SK-MEL-5 (cell line): ENCODE measurements at places on chromosomes 11 and 22.
A peak's percentile ranks its signal among the peaks of the same experiment; 100 is the strongest.

DNA sequence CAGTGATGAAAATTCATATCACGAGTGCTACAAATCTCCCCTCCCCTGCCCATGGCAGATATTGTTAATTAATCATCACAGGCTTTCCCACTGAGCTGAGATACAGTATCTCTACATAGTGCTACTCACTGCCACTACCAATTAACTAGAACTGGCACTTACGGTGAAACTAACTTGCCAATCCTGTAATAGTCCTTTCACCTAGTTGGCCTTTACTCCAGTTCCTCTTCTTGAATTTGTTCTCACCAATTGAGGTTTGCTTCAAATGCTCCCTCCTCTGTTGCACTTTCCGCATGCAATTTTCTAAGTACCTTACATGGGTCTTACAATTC, 11.9 kb upstream of the PRRG4 start:
- no peak for DNase-seq

GRCh38 chr11:107704451-107704850, 7.4 kb downstream of the SLN start:
- no peak for DNase-seq

- DNase-seq, result no peak
Observed at GRCh38 chr22:23608583-23608982, 23.5 kb downstream of the DRICH1 start.

DNA sequence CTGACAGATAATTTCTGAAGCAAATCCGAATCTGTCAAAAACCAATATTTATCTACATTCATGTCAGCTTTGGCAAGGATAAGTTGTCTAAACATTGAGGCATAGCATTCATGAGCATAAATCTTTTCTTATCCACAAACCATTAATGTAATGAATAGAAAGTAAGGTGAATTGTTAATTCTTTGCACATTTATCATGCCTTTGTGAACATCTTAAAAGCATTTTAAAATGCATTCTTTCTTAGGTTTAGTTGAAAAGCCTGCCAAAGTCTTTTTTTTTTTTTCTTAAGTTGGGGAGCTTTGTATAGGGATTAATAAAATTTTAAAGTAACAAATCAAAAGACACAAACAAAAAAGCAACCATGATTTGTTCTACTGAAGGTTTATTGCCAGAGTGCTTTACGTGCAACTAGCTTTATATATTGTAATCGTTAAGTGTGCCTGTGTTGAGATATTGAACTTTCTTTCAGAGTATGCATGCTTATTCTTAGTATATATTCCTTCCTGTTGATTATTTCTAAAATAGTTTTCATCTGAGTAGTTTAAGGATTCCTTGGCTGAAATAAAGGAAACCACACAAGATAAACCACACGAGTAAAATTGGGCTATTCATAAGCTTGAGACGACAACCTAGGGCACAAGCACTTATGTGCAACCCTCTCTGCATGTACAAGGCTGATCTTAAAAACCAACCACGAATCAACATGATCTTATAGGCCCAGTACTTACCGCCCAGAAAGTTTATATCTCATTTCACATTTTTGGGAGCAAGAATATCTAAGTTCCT, 1110.9 kb upstream of the CNTN5 start:
- no peak for DNase-seq

- DNase-seq, result no peak
Observed at GRCh38 chr11:108803776-108804175, 138.9 kb downstream of the DDX10 start.

DNA sequence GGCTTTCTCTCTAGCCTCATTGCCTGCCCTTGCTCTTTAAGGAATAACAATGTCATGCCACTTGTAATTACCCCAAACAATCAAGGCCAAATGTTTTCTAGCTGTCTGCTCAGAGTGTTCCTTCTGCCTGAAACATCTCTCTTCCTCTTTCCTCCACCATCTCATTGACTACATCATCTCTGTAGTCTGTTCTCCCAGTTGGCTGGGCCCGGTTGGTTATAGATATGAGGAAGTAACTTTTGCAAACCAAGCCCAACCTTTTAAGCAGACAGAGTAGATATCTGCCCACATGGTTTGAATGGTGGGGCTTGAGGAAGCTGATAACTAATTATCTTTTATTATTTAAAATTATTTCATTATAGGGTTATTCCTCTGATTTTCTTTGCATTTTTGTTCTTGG, 104.5 kb downstream of the NTM start:
- DNase-seq, result no peak

GRCh38 chr11:47333886-47334443, 18.5 kb downstream of the MYBPC3 start:
- no peak for DNase-seq

GRCh38 chr11:66317322-66317722, 478 bp upstream of the CD248 start:
- no peak for DNase-seq

DNA sequence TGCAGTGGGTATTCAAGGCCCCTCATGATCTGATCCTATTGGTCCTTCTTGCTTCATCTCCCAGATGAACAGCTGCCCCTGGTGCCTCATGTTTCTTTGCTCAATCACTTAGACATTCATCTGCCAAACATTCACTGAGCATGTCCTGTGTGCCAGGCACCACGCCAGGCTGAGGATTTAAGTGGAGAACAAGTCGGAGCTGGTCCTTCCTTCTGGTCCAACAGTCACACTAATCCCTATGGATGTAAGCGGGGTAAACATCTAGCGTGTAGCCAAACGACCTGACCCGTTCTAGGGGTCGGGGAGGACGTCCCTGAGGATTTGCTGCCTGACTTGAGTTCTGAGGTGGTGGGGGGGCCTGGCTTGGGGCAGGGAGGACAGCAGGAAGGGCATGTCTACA, 21.9 kb downstream of the ZMAT5 start:
- DNase-seq, result no peak

DNA sequence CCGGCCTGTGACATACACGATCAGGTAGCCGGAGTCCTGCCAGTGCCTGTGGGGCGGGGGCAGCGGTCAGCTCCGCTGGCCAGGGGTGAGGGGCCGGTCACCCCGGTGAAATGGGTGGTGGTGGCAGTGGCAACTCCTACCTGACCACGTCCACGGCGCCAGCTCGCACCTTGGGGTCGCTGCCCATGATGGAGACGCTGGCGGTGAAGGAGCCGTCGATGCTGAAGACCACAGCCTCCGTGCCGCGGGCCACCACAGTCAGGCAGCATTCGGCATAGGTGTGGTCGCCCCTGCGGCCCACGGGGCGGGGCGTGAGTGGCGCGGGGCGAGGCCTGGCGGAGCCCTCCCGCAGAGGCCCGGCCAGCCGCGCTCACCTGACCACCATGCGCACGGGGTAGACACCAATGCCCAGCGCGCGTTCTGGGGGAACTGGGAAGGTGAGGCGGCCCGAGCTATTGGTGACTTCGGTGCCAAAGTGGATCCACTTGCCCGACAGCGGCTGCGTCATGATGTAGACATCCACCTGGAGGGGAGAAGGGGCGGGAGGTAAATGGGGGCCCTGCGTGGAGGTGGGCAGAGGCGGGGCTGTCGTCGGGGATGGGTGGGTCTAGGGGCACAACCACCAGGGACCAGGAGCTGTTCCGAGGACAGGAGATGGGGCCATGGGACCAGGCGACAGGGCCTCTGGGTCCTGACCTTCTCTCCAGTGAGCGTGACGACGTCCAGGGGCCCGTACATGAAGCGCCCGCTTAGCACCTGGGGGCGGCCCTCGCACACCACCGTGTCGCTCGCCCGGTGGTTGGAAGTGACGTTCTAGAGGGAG, 10.9 kb downstream of the AIP start:
- DNase-seq, result no peak

DNA sequence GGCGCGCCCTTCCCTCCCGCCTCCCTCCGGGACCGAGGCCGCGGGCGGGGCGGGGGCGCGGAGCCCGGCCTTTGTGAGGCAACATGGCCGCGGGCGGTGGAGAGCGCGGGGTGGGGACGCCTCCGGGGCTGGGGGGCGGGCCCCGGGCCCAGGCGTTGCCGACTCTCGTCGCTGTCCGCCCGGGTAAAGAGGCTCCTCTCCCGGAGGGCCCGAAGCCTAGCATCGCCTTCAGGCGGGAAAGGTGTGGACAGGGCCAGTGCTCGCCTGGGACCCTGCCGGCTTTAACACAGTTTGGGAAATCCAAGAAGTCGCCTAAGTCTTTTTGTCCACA, 369 bp downstream of the DGCR8 start:
- peak; percentile 52 for DNase-seq

DNA sequence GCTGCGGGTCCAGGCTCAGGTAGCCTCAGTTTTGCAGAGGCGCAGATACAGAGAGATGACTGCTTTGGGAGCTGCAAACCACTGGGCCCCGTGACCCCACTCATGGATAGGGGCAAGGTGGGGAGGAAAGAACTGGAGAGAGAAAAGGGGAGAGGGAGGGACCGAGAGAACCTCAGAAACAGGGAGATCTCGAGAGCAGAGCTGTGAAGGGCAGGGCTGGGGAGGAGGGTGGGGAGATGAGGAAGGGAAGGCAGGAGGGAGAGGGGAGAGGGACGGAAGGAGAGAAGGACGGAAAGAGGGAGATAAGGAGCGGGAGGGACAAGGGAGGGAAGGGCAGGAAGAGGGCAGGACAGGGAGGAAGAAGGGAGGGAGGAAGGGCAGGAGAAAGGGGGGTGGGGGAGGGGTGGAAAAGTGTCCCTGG, 46.3 kb downstream of the IGLL1 start:
- DNase-seq, result no peak

DNA sequence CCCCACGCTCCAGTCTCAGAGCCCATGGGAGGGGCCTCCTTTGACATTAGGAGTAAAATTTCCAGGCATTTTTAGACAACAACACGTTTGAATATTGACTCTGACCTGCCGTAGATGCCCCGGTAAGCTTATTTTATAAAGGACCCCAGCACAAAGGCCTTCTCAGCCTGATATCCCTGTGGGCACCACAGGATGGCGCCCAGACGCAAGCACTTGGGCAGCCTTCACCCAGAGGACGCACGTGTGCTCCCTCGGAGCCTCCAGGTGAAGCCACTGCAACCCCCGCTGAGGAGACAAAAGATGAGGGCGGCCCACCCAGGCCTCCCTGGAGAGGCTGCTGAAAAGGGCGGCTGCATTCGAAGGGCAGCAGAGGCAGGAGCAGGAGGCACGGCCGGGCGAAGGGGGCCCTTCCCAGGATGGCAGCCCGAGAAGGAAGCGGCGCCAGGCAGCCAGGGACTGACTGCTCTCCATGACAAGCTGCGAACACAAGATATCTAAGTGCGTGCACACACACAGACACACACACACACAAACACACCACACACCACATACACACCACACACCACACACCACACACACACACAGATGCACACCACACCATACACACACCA, 15.2 kb upstream of the TH start:
- DNase-seq, result peak; percentile 65

GRCh38 chr11:130448416-130449309, at the start of gene ADAMTS15:
TSS of gene ADAMTS15 (plus strand) at chr11:130448645. CDS start at chr11:130448974, 329 bp downstream.
- DNase-seq, result peak; percentile 55

GRCh38 chr22:43883012-43883661, 8.7 kb downstream of the PNPLA5 start:
- DNase-seq, result peak; percentile 89

GRCh38 chr11:59206635-59207034, 6.1 kb downstream of the MPEG1 start:
- DNase-seq, result peak; percentile 72

DNA sequence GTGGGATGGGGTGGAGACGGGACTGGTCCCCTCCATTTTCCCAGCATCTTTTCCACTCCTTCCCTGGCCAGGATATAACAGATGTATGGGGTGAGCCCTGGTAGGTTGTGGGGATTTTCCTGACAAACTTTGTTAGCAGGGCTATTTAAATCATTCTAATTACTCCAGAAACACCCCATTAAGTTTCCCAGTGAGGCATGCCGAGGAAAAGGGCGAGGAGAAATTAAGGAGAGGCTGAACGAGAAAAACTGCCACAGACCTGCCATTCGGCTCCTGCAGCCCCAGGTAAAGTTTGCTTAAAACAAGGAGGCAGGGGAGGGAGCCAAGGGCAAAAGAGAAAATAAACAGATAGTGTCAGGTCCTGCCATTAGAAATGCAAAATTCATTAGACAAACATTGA, 428.2 kb downstream of the BUD13 start:
- DNase-seq, result no peak

DNA sequence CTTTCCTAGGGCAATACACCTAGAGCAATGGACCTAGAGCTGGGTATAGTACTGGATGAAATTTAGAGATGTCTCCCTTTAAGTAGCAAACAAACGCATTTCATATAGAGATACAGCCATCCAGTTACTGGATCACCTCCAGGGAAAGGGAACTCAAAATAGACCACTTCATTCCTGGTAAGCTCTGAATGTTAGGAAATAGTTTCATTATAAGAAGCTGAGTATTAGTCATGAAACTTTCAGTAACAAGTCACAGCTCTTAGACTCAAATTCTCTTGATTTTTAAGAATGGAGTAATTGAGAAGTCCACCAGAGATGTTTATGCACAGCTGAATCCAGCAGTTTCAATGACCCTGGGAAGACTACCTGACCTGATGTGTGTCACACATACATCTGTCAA, 221.9 kb downstream of the FAM76B start:
- peak; percentile 15 for DNase-seq

GRCh38 chr11:119615003-119615881, 113.8 kb downstream of the NECTIN1 start:
- DNase-seq, result no peak

- peak; percentile 28 for DNase-seq
Observed at GRCh38 chr11:57546869-57547475, 9.6 kb downstream of the SMTNL1 start.

DNA sequence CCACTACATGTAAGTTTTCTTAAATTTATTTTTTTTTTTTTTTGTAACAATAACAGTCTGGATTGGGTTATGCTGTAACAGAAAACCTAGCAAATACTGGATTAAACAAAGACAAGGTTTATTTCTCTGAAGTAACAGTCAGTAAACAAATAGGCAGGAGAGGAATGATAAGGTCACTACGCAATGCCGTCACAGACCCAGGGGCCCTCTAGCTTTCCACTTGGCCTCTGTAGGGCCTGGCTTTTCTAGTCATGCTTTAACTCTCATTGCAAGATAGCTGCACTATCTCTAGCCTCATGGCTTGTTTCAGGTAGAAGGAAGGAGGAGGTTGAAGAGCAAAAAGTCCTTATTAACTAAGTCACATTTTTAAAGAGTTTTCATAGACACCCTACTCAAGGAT, 6.5 kb downstream of the OR10A6 start:
- DNase-seq, result no peak

- DNase-seq, result no peak
Observed at GRCh38 chr11:116731097-116731761, 41.6 kb downstream of the BUD13 start.

DNA sequence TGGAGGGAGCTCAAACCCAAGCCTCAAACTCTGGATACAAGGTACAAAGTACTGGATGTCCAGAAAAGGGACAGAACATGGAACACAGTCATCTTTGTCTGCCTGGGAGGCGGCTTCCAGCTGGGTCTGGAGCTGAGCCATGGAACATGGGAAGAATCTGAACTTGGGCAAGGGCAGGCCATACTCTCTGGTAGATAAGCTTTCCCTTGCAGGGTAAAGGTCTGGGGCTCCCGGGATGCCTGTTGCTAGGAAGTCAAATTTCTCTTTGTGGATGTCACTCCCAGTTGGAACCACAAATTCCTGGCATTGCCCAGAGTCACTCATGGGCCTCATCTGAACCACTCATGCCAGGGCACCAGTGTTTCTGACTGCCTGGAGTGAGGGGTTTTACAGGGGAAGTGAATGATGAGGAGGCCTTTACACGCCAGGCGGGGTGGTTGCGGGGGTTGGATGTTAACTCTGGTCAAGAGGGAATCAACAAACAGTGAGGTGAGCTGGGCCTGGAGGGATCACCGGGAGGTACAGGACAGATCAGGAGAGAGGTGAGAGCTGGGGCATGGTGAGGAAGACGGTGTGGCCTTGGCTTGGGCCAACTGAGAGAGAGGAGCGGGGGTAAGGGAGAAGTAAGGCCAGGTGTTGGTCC, 5.7 kb downstream of the FTH1 start:
- peak; percentile 42 for DNase-seq
